ENCODE measurements at places on chromosomes 6 and 20. TPM values are rescaled to one million over a fixed set of nuclear protein-coding genes. Genes with fewer than 3 reads are reported as not detected.
A peak's percentile ranks its signal among the peaks of the same experiment; 100 is the strongest.

The RRAGD gene
- total RNA-seq = 97.5 TPM

The CALHM6 gene
- 0.63 TPM for total RNA-seq

The HEY2 gene
- total RNA-seq = 5.9 TPM

The UBD gene
- 0.33 TPM for total RNA-seq

- H3K4me1 ChIP-seq = no peaks in the 10 kb centered on the region
- H3K4me3 ChIP-seq = no peak overlapping the region
- peaks cover 4% of the 10 kb centered on the region for H3K27me3 ChIP-seq
- DNase-seq = no peak
- H3K36me3 ChIP-seq = no peaks in the 10 kb centered on the region
- H3K27ac ChIP-seq = no peak overlapping the region
These were observed 56.4 kb downstream of the CD24 start for GRCh38 chr6:106918115-106918514.

GRCh38 chr20:17024513-17025119 is 202.2 kb upstream of the PCSK2 start:
- H3K27ac ChIP-seq = no peak overlapping the region
- H3K36me3 ChIP-seq = no peaks in the 10 kb centered on the region
- H3K27me3 ChIP-seq = no peaks in the 10 kb centered on the region
- DNase-seq = no peak

DNA sequence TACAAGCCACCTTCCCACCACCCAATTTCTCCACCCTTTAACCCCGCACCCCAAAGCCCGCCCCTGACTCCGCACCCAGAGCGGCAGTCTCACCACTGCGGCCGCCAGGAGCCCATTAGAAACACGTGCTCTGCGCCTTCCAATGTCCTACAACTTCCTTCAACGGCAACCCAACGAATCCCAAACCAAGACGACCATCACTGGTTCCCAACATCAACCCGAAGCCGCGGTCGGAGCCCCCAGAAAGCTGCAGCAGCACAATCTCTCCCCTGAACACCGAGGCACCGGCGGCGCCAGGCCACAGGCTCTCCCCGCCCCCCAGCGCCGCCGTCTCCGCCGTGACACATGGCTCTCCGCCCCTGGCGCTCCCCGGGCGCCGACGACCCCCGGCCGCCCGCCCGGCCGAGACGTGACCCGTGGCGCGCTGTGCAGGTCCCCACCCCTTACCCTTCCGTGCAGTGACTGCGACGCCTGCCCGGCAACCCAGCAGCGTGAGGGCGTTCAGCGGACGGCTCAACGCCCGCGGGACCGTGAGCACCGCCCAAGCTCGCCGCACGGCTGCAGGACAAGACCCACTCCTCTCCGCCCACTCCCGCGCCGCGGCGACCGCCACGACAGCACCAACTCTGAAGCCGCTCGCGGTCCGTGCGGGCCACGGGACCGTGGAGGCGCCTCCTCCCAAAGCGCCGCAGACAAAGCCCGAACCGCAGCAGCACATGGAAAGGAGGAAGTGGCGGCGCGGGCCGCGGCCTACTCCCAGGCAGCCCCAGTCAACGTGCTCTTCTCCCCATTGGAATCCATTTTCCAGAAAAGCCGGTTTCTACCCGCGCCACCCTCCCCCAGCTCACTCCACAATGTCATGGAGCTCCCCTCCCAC is 551 bp downstream of the SYNCRIP start:
- peaks cover 31% of the 10 kb centered on the region for H3K36me3 ChIP-seq
- H3K27ac ChIP-seq = peak overlapping the region; percentile 98
- H3K4me3 ChIP-seq = peak overlapping the region; percentile 98
- peaks cover 42% of the 10 kb centered on the region for H3K4me1 ChIP-seq
- no peaks in the 10 kb centered on the region for H3K27me3 ChIP-seq

DNA sequence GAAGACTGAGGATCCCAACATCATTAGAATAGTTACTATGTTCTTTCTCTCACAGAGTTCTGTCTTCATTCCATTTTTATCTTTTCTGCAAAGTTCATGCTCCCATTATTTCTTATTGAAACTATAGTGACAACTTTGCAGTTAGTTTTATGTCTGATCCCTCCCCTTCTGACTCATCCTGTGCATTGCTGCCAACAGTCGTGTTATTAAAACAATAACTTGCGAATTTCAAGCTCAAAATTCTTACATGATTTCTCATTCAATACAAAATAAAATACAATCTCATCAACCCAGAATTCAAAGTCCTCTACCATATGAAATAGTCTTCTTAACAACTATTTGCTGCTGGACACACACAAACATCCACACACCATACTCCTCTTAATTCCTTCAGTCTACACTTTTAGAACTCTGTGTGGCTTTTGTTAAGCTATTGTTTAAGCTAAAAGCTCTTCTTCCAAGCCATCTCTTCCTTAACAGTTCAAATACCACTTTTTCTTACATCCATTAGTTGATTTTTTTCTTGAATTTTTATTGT is 261.4 kb upstream of the IRAK1BP1 start:
- no peak overlapping the region for H3K27ac ChIP-seq
- no peaks in the 10 kb centered on the region for H3K27me3 ChIP-seq
- H3K4me3 ChIP-seq = no peak overlapping the region
- no peaks in the 10 kb centered on the region for H3K36me3 ChIP-seq
- no peak for DNase-seq
- H3K4me1 ChIP-seq = no peaks in the 10 kb centered on the region

All from gastrocnemius medialis (tissue), 4 donors.